ELF-1 (cell line): ENCODE measurements at places on chromosomes 1 and 21.

DNA sequence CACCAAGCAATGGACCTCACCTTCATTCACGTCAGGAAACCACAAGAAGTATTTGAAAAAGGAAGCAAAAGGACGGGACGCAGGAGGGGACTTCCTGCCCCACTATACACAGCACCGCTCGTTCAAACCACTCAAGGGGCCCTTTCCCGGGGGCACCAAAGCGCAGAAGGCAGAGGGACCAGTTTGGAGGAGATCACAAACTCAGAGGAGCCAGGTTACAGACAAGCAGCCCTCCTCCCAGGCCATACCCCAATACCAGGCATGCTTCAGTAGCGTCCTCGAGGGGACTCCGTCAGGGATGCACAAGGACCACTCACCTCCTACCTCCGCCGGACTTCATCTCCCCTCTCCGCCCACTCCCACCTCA, 685 bp downstream of the CRTC2 start:
- no peak for DNase-seq

GRCh38 chr1:37868466-37868865, 9.1 kb upstream of the MTF1 start:
- no peak for DNase-seq

DNA sequence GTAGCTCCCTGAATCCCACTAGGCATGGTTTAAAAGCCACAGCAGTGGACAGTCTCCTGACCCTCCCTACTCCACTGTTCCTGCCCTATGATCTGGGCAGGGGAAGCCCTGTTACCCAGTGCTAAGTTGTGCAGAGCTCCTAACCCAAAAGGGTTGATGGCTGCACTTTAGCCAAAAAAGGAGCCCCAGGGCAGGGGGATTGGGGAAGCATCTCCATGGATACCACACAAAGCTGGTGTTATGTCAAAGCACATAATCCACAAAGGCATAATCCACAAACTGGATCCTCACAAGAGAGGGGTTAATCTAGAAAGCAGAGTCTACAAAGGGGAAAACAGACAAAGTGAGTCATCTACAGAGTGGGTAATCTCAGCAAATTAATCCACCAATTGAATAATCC, 5.7 kb downstream of the RSPO1 start:
- DNase-seq = no peak

DNA sequence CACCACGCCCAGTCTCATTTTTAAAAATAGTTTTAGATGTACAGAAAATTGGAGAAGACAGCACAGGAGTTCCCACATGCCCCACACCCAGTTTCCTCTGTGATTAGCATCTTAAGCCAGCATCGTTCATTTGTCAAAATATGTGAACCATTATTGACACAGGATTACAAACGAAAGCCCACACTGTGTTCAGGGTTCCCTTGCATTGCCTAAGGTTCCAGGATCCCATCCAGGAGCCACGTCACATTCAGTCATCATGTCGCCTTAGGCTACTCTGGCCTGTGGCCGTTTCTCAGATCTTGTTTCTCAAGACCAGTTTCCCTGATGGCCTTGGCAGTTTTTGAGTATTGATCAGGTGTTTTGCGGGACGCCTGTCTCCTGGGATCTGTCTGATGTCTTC, 34.7 kb upstream of the TNFRSF1B start:
- DNase-seq = peak; percentile 37

DNA sequence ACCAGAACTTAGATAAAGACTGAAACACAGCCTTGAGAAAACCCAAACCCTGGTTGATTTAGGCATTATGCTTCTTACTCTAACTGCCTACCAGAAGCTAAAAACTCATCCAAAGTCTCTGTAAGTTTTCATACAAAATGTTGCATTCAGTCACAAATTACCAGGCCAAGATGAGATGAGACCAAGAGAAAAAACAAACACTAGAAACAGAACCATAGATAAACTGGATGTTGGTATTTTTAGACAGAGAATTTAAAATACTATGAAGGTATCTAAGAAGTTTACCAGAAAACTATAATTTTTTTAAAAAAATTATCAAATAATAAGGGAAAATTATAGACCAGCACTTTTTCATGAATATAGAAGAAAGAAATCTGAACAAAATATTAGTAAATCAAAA, 180.5 kb downstream of the VPS13D start:
- DNase-seq = no peak

- DNase-seq = peak; percentile 93
Measured at GRCh38 chr1:173431304-173432045, 45.7 kb upstream of the PRDX6 start.

DNA sequence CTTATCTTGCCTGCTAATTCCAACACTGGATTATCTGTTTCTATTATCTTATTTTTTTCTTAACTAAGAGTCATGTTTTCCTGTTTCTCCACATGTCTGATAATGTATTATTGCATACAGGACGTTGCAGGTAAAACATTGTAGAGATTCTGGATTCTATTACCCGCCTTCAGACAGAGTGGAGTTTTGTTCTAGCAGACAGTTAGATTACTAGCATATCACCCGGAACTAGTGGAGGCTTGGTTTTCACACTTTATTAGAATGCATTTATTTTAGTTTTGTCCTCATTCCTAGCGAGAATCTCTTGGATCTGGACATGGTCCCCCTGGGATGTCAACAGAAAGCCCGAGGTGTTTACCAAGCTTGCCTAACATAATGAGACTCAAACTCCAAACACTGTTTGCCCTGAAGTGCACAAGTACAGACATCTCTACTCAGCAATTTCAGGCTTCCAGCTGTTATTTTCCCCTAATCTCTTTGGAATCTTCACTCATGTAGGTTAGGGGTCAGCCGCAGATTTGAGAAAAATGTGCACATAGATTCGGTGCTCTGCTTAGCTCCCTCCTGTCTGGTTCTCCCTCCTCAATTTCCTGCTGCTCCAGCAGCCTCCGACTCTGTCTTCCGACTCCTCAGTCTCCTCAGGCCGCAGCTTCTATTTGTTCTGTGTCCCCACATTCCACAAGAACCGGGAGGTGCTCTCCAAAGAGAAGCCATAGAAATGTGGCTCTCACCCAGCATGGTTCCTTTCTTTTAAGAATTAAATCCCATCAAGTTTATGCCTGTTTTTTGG, 36.8 kb upstream of the PTPRF start:
- DNase-seq = peak; percentile 60

DNA sequence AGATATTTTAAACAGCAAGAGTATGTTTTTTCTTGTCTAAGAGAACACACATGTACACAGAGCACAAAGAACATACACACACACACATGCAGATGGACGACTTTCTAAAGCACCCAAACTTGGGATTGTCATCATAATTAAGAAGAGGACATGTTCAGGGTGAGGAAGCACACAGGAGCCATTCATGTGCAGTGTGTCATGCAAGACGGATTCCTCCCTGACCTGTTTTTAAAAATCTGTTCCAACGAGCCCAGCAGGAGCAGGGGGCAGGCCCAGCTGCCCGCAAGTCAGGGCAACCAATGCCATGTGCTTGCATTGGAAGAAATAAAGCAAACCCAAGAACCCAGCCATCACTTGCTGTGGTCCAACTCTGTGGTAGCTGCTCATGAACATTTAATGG, 167.3 kb upstream of the ZNF644 start:
- no peak for DNase-seq

- DNase-seq = no peak
Measured at GRCh38 chr1:209162651-209163050, 420.9 kb upstream of the CAMK1G start.

GRCh38 chr1:213286235-213286634, 235.2 kb downstream of the RPS6KC1 start:
- DNase-seq = no peak

GRCh38 chr1:44217809-44218410, 4.6 kb downstream of the DMAP1 start:
- DNase-seq = peak; percentile 87

DNA sequence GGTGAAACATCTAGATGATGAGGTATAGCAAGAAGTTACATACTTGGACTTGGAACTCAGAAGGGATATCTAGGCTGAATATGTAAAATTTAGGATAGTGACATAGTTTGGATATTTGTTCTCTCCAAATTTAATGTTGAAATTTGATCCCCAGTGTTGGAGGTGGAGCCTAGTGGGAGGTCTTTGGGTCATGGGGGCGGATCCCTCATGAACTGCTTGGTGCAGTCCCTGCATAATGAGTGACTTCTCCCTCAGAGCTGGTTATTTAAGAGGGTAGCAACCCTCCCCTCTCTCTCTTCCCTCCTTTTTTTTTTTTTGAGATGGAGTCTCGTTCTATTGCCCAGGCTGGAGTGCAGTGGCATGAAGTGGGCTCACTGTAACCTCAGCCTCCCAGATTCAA, 15.5 kb downstream of the ST3GAL3 start:
- no peak for DNase-seq

GRCh38 chr1:228356897-228357680, 49.5 kb downstream of the TRIM11 start:
- DNase-seq = no peak

DNA sequence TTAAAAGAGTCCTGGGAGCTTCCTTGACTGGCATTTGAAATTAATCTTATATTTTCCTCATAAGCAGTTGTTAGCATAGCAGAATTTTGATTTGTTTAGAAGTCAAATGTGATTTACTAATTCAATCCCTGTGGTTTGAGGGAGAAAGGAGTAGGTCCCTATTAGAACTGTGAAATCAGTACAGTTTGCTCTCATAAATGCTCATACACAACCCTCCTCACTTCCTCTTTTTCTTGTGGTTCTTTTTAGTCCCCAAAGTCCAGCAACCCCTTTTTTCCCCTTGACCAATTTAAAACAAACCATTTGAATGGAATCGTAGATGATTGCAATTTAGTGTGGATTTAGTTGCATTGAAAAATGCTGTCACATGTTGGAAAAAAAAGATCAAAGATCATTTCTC, 9.2 kb upstream of the IFI44 start:
- DNase-seq = no peak

DNA sequence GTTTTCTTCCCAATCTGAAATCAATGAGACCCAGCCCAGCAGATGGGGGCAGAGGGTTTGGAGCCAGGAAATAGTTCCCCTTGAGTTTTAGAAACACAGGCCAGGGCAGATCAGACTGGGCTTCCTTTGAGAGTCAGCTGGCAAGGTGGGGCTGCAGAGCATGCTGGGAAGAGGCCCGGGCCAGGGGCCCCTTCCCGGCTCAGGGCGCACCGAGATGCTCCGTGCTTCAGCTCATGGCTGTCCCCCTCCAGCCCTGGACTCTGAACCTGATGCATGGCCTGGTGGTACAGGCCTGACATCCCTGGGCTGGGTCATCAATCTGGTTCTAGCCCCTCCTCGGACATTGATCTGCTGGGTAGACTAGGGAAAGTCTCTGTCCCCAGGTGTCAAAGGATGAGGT, 65.1 kb upstream of the RUNX3 start:
- no peak for DNase-seq

DNA sequence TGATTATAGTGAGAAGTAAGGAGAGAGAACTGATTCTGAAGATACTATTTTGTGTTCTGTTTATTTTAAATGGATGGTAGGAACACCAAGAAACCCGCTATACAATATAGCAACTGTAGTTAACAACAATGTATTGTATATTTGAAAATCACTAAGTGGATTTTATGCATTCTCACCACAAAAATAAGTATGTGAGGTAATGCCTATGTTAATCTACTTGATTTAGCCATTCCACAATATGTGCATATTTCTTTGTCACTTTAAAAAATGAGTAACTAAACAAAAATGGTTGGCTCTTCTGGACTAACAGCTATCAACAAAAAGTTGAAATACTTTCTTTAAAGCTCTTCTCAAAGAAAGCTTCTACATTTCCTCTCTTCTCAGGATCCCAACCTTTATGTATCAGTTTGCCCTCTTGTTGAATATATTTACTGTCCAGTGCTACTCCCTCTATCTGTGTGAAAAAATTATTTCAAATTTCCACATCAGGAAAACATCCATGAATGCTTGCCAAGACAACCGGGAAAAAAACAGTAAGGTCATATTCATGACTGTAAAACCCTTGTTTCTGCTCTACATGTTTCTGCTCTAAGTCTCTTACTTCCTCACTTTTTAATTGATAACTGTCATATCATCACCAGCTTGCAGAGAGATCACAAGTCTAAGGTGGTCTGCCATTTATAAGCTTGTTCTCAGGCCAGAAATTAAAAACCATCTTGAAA, 27.0 kb downstream of the CLCA4 start:
- DNase-seq = no peak

- DNase-seq = peak; percentile 91
Measured at GRCh38 chr1:41371630-41372599, 10.7 kb downstream of the FOXO6 start.

GRCh38 chr1:111819566-111820263, 64.0 kb downstream of the DDX20 start:
- DNase-seq = no peak

GRCh38 chr1:6483017-6483760, 8.3 kb downstream of the PLEKHG5 start:
- DNase-seq = no peak

GRCh38 chr1:153985941-153986761, at the start of gene RAB13:
Gene RAB13 (minus strand): TSS chr1:153986339. CDS start chr1:153986236, 103 bp downstream.
- peak; percentile 62 for DNase-seq

DNA sequence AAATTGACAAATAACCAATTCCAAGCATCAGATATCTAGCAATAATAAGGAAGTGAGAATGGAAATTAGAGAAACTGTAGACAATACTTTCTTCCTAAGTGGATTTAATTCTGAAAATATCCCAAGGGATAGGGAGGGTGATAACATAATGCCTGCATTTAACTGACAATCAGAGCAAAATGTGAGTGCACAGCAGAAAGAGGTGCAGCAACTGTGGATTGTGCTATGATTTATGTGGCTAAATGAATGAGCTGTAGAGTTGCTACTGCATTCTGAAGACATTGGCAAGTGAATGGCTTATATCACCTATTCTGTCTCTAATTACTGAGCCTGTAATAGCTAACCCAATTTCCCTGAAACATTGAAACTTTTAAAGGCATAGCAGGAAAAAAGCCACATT, 39.0 kb downstream of the OLFM3 start:
- DNase-seq = no peak

GRCh38 chr1:181936768-181937581, 124.5 kb downstream of the ZNF648 start:
- DNase-seq = peak; percentile 92

GRCh38 chr1:173914366-173914871, 2.7 kb downstream of the SERPINC1 start:
- DNase-seq = peak; percentile 50

DNA sequence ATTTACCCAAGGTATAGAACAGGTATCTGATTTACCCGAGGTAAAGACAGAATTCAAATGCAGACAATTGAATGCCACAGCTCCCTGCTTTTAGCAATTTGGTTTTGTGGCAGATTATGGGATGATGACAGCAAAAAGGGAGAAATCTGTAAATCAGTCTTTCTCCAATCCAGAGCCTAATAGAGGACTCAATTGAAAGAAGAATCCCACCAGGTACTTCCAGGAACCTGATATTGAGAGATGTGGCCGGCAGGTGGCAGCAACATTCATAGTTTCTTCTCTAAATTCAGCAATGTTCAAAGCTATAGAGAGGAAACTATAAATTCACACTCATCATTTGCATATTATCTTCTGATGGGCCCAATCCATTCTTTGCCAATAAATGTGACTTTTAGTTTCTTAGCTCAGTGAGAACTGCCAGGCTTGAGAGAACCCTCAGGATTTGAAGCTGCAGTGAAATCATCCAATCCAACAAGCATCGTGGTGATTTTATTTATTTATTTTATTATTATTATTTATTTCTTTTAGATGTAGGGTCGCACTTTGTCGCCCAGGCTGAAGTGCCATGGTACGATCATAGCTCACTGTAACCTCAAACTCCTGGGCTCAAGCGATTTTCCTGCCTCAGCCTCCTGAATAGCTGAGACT, 9.8 kb upstream of the PHACTR4 start:
- peak; percentile 27 for DNase-seq
